ENCODE measurements at places on chromosomes 6 and 20. TPM values are rescaled to one million over a fixed set of nuclear protein-coding genes. Genes with fewer than 3 reads are reported as not detected.

GRCh38 chr6:85676086-85676729, 33.5 kb upstream of the SYNCRIP start:
- no peak for DNase-seq

DNA sequence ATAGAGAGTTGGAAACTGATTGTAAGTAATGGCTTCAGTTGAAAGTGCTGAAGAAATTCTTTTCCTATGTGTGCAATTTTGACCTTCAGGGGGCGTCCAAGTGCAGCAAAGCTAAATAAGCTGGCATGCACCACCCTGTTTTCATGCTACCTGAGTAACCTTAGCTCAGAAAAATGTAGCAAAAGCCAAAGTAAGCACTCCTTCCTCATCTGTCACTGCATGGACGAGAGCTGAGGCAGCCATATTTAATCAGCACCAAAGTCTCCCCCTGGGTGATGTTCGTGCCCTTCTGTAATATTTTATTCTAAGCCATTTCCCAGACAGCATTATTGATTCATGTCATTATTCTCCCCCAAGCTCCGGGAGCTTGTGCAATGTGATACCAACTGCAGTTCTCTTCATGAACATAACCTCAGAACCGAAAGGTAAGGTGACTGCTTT, 123.1 kb downstream of the RPS12 start:
- no peak for DNase-seq

DNA sequence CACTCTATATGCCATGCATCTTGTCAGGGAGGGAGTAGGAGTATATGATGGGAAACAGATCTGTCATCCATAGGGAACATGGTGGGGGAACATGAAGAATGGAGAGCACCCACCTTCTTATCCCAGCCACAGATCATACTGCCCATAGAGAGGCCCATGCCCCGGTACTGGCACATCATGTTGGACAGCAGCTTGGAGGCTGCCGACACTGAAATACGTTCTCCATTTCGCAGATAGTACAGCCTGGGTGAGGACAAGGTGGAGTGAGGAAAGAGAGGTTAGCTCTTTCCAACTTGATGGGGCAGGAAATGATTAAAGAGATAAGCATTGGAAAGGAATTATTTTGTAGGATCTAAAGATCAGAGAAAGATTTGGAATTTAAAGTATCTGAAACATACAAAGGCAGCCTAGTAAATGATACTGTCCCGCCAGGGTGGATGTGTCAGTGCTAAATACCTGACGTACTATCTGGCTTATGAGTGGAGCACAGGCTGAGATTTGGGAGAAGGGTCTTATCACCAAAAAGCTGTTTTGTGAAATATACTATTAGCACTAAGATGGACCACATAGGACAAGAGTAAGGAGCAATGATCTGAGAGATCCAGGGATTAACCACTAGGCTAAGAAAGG, 1.7 kb downstream of the PSMB8 start:
- DNase-seq, result no peak

- no peak for DNase-seq
Observed at GRCh38 chr20:37468886-37469285, 52.2 kb upstream of the NNAT start.

GRCh38 chr6:142695016-142695415, 250.0 kb downstream of the HIVEP2 start:
- no peak for DNase-seq

- DNase-seq, result peak; percentile 41
Observed at GRCh38 chr6:2733736-2734480, 16.8 kb downstream of the MYLK4 start.

DNA sequence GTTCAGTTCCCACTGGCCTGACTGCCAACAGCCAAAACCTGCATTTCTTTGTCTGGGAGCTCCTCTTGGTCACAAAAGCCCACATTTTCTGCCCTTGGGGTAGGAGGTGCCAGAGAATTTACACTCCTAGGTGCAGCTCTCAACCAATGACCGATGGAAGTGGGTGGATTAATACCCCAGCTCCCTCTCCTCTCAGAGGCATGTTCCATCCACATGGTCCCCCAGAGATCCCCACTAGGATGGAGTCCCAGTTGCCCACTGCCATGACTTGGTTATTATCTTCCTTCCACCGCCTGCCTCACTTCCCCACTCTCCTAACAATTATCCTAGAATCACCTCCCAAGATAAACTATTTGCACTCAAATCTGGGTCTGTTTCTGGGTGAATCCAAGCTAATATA, 111.1 kb upstream of the RIN2 start:
- no peak for DNase-seq

Gene PBOV1
- polyA plus RNA-seq, result not detected

Gene DACT2
- not detected for polyA plus RNA-seq

Gene NOX3
- polyA plus RNA-seq, result not detected

Gene TINAG
- 0.04 TPM for polyA plus RNA-seq

Gene RRAGD
- 163 TPM for polyA plus RNA-seq
